ENCODE measurements at places on chromosomes 13 and 19. TPM values are rescaled to one million over a fixed set of nuclear protein-coding genes. Genes with fewer than 3 reads are reported as not detected.

The SWSAP1 gene
- 6.2 TPM for polyA plus RNA-seq

The TEKTIP1 gene
- polyA plus RNA-seq = 1.2 TPM

The ZNF296 gene
- polyA plus RNA-seq = 1.2 TPM

The SBK3 gene
- not detected for polyA plus RNA-seq

The ZNF444 gene
- polyA plus RNA-seq = 39.6 TPM

The SLC17A7 gene
- 0.45 TPM for polyA plus RNA-seq

The IL11 gene
- 0.37 TPM for polyA plus RNA-seq

The MRPL4 gene
- polyA plus RNA-seq = 102 TPM

The ANGPTL8 gene
- polyA plus RNA-seq = 1.3 TPM

The GPR18 gene
- polyA plus RNA-seq = not detected

The SLC6A16 gene
- polyA plus RNA-seq = 1.5 TPM

The ATP4B gene
- 0.45 TPM for polyA plus RNA-seq

The ZBTB32 gene
- polyA plus RNA-seq = not detected

The PAN3 gene
- 8.2 TPM for polyA plus RNA-seq

The ZNF577 gene
- polyA plus RNA-seq = 32.2 TPM

The SDHAF1 gene
- 34.3 TPM for polyA plus RNA-seq

The FLT1 gene
- polyA plus RNA-seq = 17.2 TPM

The CEACAM18 gene
- not detected for polyA plus RNA-seq

The ZNF808 gene
- polyA plus RNA-seq = 3.4 TPM

The IZUMO1 gene
- not detected for polyA plus RNA-seq

The KLF5 gene
- polyA plus RNA-seq = 4.4 TPM

The FUZ gene
- polyA plus RNA-seq = 51.2 TPM

The CRB3 gene
- polyA plus RNA-seq = 51.9 TPM

The FBXO46 gene
- polyA plus RNA-seq = 6.5 TPM

The ZNF8 gene
- 1.3 TPM for polyA plus RNA-seq

The ZNF723 gene
- not detected for polyA plus RNA-seq

The CLDN10 gene
- 174 TPM for polyA plus RNA-seq

The CYP4F12 gene
- 10.2 TPM for polyA plus RNA-seq

The SELENOV gene
- polyA plus RNA-seq = not detected

The FGF22 gene
- polyA plus RNA-seq = 0.71 TPM

The COL4A1 gene
- 53.0 TPM for polyA plus RNA-seq

The RAVER1 gene
- 9.1 TPM for polyA plus RNA-seq

The EID2B gene
- 4.6 TPM for polyA plus RNA-seq
